ENCODE measurements at places on chromosomes 5 and 9. TPM values are rescaled to one million over a fixed set of nuclear protein-coding genes. Genes with fewer than 3 reads are reported as not detected.

The DPP7 gene
- 93.0 TPM for total RNA-seq

The ZNF658 gene
- total RNA-seq: 2.9 TPM

The POLR1E gene
- total RNA-seq: 29.3 TPM

The SPATA31A3 gene
- not detected for total RNA-seq

The SPIN1 gene
- total RNA-seq: 61.2 TPM

The RIC1 gene
- total RNA-seq: 43.5 TPM

The VDAC1 gene
- 329 TPM for total RNA-seq

The DPM2 gene
- total RNA-seq: 8.6 TPM

The PPP2R2B gene
- not detected for total RNA-seq

The STING1 gene
- total RNA-seq: 47.8 TPM

The TTC23L gene
- not detected for total RNA-seq

The INSL4 gene
- not detected for total RNA-seq

The KCNMB1 gene
- total RNA-seq: not detected

The MYMK gene
- total RNA-seq: not detected

The SELENOP gene
- 2.6 TPM for total RNA-seq

The SPATA9 gene
- total RNA-seq: 0.59 TPM
